ENCODE measurements at places on chromosomes 7 and 10.

DNA sequence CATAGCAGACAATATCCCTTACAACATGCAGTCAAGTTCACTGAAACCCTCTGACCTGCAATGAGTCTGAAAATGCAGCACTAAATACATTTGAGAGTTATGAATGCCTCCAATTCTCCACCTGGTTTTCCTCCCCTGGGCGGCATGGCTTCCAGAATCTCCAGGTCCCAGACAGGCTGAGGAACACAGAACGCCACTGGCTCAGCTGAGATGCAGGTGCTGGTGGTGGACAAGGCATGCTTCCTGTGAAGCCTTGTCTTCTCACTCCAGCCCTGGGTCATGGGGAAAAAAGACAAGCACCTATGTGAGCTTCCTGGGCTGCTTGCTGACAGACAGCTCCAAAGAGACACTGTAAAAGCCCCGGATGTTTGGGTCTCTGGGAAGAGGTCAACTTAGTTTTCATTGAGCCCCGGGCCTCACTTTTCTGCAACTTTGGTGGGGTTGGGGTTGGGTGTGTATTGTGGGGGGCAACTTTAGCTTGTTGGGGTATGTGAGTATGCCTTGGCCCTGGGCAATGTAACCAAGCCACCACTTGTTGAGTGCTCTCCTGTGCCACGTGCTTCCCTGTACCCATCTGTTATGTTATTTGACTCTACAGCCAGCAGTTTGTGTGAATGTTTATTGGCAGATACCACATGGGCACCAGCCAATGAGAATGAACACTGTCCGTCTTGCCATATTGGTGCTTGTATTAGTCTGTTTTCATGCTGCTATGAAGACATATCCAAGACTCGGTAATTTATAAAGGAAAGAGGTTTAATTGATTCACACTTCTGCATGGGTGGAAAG is 127.8 kb downstream of the EMX2 start:
- DNase-seq = no peak

DNA sequence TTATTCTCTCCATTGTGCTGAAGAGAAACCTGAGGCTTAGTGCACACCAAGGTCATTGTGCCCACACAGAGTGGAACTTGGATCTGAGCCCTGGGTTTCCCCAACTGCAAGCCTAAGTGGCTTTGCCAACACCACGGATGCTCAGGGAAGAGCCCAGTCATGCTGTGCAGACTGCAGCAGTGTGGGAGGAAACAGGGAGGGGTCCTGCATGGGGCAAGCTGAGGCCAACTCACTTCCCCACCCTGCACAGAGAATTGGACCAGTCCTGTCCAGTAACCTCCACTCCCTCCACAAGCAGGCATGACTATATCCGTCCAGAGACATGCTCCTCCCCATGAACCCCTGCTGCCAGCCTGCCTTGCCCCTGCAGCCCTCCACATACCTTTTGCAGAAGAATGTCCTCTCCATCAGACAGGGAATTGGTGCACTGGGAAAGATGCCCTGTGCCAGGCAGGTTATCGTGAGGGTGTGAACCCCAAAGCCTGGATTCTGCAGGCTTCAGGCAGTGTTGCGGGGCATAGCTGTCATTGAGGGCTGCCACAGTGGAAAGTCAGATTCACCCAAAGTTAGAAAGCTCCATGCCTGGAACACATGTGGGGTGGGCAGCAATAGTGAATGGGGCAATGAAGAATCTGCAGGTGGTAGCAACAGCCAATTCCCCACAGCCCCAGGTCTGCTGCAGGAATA is 44.9 kb downstream of the DRGX start:
- no peak for DNase-seq

- no peak for DNase-seq
Observed at GRCh38 chr7:70426249-70426880, 705.6 kb upstream of the GALNT17 start.

GRCh38 chr7:132065193-132065988 is 509.0 kb upstream of the PODXL start:
- DNase-seq = peak; percentile 97

DNA sequence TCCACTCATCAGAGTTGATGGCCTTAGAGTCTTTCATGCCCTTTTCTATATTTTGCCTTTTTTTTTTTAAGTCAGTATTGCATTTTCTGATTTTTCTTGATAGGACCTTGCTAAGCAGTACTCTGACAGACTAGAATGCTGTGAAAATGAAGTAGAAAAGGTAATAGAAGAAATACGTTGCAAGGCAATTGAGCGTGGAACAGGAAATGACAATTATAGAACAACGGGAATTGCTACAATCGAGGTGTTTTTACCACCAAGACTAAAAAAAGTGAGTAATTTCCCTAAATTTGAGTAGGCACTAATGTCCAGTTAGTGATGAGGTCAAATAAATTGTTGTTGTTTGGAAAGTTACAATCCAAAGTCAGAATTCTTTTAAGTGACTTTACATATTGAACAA is 7.4 kb downstream of the NUB1 start:
- no peak for DNase-seq

DNA sequence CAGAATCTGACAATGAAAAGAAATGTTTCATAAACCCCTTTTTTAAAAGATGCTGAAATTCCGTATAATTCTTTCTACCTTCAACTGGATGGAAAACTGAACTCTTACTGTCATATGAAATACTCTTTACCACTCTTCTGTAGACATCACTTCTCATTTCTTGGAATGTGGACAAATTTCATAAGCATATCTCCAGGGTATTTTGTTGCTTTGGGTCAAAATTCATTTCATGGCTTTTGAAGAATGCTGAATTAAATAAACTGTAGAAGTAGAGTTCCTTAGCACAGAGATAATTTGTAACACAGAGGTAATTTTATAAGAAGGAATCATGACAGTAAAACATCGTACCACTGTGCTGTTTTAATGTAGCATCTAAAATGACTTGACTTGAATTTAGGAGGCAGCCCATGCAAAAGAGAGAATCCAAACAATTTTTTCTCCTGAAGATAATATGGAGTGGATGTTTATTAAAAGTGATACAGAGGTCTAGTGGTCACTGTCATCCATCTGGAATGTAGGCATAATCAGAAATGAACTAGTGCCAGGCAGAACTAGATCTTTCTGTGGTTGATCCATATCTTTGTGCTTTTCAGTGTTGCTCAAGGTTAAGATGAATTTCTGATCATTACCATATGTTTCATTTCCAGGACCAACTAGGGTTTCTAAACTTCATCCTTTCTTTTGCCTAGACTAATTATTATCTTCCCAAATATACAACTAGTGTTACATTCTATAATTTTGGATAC is 492.0 kb downstream of the KIF20B start:
- DNase-seq = peak; percentile 83

DNA sequence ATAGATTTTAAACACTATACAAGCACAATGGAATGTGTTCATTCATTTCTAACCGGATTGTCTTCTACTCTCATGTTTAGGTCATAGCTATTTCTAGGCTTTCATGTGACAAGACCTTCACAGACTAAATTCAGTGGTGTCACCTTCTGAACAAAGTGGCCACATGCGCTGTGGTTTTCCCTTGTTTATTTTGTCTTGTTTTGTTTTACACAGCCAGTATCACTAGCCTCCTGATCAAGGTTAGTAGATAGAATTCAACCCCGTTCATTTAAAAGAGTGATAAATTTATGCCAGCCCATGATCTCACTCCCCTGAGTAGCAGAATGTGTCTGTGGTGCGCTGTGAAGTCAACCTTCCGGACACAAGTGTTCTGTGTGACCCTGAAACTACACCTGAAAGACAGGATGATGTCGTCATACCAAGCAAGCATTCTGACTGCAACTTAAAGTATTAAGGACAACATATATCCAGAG is 209.1 kb downstream of the CREB5 start:
- DNase-seq = no peak

- DNase-seq = no peak
Observed at GRCh38 chr7:117728890-117729624, 144.2 kb downstream of the CTTNBP2 start.

DNA sequence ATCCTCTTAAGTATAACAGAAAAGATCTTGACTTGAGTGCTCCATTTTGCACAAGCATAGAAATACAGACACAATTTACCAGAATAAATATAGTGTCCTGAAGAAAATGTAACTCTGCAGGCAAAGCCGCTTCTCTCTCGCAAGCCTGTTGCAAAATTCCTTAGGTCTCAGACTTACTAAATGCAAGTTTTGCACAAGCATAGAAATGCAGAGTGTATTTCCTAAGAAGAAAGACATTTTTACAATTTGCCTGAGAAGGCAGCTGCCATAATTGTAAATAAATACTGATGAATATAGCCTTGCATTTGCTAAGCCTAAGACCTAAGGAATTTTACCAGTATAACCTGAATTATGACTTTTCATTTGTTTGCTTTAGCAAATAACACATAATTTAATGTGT is 67.1 kb downstream of the AGMO start:
- DNase-seq = no peak

GRCh38 chr7:137820677-137821420 is 25.9 kb downstream of the DGKI start:
- peak; percentile 49 for DNase-seq

DNA sequence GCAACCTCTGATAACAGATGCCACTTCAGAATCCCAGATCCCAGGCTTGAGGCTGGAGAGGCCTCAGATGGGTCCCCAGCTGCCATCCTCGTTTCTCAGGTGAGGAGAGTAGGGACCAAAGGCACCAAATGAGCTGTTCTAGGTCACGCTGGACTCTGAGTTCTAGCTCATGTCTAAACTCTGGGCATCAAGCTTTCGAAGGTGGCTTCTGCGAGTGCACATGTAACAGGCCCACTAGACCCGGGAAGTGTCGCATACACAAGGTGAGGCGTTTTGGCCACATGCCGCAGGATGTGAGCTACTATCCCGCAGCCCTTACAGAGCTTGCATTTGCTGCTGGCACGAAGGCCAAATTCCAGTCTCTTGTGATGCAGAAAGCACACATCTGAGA is 355.1 kb upstream of the SHH start:
- no peak for DNase-seq

- DNase-seq = no peak
Observed at GRCh38 chr7:121202125-121202524, 126.7 kb upstream of the WNT16 start.

- no peak for DNase-seq
Observed at GRCh38 chr7:131330299-131330698, 2.6 kb downstream of the MKLN1 start.

DNA sequence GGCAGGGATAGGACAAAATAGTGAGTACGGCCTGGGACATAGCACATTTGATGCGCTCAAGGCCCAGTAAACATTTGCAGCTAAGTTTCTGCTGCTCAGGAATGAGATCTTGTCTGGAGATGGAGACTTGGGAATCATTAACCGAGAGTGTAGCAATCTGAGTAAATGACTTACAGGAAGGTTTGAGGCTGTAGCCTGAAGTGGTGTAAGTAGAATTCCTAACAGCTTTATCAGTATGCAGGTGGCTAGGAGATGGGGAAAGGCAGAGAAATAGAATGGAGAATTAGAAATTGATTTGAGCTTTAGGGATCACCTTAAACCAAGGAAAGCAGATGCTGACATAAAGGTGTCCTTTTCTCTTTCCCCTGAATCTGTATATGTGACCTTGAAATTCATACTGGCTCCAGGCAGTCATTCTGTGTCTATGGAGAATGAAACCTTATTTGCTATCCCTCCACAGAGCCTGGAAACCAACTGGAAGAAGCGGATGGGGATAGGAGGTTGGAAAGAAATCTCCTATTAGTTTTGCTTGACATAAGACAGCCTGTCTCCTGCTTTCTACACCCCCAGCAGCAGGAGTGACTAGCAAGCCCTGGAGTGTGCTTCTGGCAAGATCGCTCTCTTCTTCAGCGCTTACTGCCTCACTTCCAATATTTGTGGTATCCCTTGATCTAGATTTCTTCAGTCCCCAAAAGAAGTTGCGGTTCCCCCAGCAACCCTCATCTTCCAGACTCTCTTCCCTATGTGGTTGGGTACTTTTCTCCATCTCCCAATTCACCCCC is 6.4 kb upstream of the PON2 start:
- DNase-seq = no peak

GRCh38 chr10:133262696-133263095 is 14.0 kb downstream of the ADAM8 start:
- no peak for DNase-seq

GRCh38 chr10:92350411-92350810 is 59.4 kb downstream of the MARCHF5 start:
- no peak for DNase-seq
